ENCODE measurements at places on chromosomes 1 and 21. TPM values are rescaled to one million over a fixed set of nuclear protein-coding genes. Genes with fewer than 3 reads are reported as not detected.

GRCh38 chr1:44688760-44689446 is 14.4 kb downstream of the ARMH1 start:
- no peak for DNase-seq

- peak; percentile 14 for DNase-seq
Observed at GRCh38 chr1:215279682-215280081, 197.1 kb downstream of the KCNK2 start.

- no peak for DNase-seq
Observed at GRCh38 chr1:193156117-193156821, 30.1 kb downstream of the B3GALT2 start.

DNA sequence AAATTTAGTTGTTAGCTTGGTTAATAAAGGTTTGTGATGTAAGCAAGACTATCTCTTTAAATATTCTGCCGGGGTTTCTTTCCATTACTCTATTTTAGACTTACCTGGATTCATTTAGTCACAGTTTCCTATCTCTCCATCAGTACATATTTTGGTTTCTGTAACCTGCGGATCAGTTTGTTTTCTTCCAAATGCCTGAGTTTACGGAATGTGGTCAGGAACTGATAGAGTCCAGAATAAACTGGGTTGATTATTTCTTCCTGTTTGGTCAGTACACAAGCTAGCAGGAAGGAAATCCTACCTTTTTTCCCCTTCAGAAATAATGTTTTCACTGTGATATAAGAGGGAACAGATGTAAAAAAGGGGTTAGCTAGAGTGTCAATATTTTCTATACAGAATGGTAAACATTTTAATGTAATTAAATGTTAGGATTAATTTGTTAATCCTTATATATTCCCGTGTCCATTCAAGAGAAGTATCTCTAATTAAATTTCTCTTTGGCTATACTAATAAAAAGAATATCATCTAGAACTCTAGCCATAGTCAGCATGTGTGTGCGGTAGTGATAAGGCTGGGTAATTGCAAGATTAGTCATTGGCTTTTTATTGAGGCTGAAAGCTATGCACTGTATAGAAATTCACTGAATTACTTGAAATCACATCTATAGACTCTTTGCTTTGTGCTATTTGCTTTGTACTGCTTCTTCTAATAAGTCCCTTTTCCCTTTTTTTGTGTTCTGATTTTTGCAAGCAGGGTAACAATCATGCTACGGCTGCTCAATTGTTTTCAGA is 144.7 kb upstream of the ADGRL4 start:
- DNase-seq: no peak

The FTCD gene
- total RNA-seq: 0.64 TPM

The MAP10 gene
- 1.3 TPM for total RNA-seq
